CD8-positive, alpha-beta T cell (primary cell): ENCODE measurements at places on chromosomes 6 and 20.

GRCh38 chr6:132937466-132937906 lies 123.1 kb downstream of the RPS12 start:
- no peak for DNase-seq

DNA sequence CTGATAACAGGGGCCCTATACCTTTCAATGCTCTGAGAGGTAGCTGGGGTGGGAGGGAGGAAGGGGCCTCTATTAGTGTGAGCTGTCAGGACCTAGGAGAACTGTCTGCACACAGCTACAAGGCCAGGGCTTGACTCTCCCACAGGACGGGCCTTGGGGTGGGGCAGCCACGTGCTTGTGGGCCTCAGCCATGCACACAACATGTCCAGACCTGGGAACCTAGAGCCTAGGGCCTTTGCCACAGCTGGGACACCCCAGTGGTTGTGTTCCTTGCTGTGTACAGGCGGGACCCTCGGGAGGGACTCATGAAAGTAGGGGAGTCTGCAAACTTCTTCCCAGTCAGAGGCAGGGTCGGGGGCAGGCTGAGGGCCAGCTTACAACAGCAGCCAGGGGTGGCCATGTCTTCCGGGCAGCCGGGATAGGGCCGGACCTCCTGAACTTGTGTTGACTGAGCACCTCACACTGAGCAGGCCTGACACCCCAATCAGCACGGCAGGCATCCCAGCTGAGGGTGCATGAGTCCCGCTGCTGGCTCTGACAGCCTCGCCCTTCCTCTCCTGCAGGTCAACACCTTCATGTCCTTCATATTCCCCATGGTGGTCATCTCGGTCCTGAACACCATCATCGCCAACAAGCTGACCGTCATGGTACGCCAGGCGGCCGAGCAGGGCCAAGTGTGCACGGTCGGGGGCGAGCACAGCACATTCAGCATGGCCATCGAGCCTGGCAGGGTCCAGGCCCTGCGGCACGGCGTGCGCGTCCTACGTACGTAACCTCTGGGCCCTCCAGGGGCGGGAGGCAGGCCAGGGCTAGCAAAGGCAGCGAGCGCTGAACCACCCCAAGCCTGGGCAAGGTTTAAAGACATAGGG lies 41.9 kb upstream of the MRGBP start:
- no peak for DNase-seq

- no peak for DNase-seq
Measured at GRCh38 chr6:31418251-31418650, 14.9 kb downstream of the MICA start.

- no peak for DNase-seq
Measured at GRCh38 chr6:93962566-93962965, 543.2 kb upstream of the EPHA7 start.

GRCh38 chr20:19832875-19833274 lies 74.8 kb downstream of the RIN2 start:
- no peak for DNase-seq

GRCh38 chr6:28953585-28954258 lies 29.9 kb upstream of the TRIM27 start:
- no peak for DNase-seq

GRCh38 chr6:141401168-141401567 lies 731.6 kb upstream of the GJE1 start:
- DNase-seq: no peak

GRCh38 chr6:27297484-27297856 lies 14.6 kb downstream of the POM121L2 start:
- DNase-seq: no peak

- no peak for DNase-seq
Measured at GRCh38 chr6:154500769-154501577, 9.5 kb downstream of the CNKSR3 start.

GRCh38 chr6:56911847-56912246 lies 43.1 kb upstream of the BEND6 start:
- DNase-seq: no peak

GRCh38 chr6:21149470-21149869 lies 444.1 kb upstream of the SOX4 start:
- no peak for DNase-seq

- no peak for DNase-seq
Measured at GRCh38 chr6:35089216-35089934, 51.8 kb downstream of the TCP11 start.

DNA sequence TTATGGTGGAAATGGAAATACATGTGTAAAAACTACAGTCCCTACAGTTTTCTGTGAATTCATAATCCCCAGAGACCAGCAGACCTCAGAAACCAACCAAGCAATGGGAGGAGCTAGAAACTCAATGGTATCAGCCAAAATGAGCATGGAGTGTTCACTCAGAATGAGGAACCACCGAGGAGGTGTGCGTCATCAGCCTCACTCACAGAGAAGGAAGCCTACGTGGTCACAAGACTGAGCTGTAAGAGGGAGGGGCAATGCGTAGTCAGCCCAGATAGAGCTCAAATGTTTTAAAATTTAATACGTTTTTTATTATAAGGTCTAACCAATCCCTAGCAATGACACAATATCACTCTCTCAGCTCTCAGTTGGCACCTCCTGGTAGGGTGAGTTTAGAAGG lies 17.4 kb downstream of the MYLK4 start:
- DNase-seq: peak; percentile 66

- DNase-seq: no peak
Measured at GRCh38 chr6:167221400-167222201, 63.8 kb upstream of the GPR31 start.

DNA sequence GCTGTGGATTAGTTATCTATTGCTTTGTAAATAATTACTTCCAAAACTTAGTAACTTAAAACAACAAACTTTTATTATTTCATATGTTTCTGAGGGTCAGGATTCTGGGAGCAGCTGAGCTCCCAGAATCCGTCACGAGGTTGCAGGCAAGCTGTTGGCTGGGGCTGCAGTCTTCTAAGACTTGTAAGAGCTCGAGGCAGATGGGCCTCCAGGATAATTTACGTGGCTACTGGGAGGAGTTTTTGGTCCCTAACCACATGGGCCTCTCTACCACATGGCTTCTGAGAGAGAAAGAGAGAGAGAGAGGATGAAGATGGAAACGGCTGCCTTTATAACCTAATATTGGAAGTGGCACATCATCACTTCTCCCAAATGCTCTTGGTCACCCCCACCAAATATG lies 64.9 kb upstream of the SULF2 start:
- DNase-seq: no peak

GRCh38 chr20:42855896-42856295 lies 333.8 kb downstream of the PTPRT start:
- no peak for DNase-seq

- DNase-seq: no peak
Measured at GRCh38 chr6:81933608-81934051, 181.1 kb upstream of the TENT5A start.

DNA sequence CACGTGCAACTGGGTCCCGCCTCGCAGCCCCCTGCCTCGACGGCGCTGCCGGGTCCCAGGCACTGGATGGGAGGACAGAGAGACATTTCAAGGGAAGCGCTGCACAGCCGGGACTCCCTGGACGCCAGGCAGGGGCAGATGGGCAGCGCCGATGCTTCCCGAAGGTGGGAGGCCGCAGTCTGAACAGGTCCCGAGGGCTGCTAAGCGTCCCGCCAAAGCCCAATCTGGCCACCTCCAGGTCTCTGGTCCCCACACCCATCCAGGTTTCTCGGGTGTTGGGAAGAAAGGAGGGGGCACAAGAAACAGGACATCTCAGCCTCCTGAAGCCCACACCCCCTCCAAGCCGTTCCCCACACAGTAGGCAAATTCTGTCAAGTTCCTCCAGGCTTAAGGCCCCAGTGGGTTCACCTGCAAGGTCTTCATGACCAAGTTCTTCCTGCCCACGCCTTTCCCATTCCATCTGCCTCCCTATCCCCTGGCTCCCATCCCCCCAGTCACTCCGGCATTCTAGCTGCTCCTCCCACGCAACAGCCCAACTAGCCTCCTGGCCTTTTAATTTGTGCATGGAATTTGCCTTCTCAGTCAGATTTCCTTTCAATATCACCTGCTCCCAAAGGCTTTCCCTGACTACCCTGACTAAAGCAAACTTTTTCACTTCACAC lies 5.4 kb upstream of the CPXM1 start:
- no peak for DNase-seq

GRCh38 chr6:111173341-111173740 lies 86.0 kb downstream of the SLC16A10 start:
- DNase-seq: no peak

DNA sequence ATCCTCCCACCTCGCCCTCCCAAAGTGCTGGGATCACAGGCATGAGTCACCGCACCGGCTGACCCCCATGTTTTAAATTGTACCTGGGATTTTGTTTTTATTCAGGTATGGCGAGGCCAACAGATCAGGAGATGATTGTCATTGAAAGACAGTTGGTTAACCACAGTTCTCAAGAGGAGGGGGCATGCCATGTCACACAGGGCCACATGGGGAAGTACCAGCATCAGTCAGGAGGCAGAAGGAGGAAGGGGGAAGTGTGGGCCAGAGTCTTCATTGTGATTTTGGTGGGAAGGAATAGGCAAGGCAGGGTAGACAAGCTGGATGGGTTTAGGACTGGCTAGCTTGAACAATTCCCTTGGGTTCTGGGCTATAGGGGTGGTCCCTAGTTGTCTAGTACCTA lies 9.9 kb upstream of the MMP9 start:
- peak; percentile 62 for DNase-seq
